ENCODE measurements at places on chromosomes 11 and 22.

DNA sequence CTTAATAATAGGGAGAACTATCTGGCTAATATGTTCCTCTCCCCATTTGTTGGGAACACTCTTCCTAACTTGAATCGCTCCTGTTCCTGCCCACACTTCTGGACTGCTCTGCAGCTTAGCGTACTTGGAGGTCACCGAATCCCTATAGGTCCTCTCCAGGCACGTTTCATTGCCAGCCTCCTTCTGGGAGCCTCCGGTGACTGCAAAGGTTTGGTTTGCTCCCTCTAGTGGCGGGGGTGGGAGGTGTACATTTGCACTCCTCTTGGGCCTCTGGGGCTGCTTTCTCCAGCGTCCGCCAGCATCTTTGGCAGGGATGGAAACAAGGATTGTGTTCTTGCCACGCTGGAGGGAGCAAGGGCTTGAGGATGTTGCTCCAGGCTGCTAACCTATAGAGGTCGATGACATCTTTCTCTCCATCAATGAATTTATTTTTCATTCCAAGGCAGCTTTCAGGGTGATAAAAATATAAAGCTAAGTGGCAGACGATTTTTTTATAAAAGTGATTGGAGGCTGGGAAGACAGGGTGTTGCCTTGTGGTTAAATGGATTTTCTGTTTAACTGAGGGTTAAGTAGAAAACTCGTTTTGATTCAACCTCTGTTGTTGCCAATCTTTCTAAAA, 48.7 kb downstream of the TSPAN18 start:
- peak; percentile 34 for DNase-seq

- DNase-seq, result no peak
Observed at GRCh38 chr22:42069801-42070516, 653 bp downstream of the NAGA start.

DNA sequence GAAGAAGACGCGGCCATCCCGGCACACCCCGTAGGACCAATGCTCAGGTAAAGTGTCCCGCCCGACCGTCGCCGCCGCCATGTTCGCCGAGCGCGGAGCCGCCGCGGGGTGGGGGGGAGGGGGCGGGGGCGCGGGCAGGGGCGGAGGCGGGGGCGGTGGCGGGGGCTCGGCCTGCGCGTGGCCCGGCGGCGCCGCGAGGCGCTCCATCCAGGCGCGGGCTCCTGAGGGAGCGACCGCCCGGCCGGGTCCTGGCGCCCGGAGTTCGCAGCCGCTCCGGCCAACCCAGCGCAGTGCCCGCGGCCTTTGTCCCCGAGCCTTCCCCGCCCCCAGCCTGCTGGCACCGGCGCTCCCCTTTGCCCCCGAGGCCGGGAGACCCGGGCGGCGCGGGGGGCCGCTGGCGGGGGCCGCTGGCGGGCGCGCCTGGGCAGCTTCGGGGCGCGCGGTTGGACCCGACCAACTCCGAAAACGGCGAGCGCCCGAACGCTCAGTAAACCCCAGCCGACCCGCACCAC, at the start of gene PLEKHA7:
TSS of gene PLEKHA7 (minus strand) at position 94 of the 512 bp plus-strand sequence. CDS start at position 81, 13 bp downstream.
- no peak for DNase-seq

DNA sequence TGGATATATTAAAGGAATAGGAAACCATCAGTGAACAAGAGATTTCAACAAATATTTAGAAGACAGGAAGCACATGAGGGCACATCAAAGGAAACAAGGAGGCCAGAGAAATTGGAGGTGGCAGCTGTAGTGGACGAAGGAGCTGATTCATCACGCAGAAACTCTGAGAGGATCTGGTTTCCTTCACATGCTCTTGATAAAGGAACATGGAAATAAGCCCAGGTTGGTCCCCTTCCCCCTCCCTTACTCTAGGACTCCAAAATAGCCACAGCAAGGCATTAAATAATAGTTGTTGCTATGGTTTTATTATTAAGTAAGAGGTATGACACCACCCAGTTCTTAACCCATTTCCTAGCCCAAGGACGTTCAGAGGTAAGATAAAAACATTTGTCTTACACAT, 11.3 kb downstream of the IZUMO1R start:
- no peak for DNase-seq

DNA sequence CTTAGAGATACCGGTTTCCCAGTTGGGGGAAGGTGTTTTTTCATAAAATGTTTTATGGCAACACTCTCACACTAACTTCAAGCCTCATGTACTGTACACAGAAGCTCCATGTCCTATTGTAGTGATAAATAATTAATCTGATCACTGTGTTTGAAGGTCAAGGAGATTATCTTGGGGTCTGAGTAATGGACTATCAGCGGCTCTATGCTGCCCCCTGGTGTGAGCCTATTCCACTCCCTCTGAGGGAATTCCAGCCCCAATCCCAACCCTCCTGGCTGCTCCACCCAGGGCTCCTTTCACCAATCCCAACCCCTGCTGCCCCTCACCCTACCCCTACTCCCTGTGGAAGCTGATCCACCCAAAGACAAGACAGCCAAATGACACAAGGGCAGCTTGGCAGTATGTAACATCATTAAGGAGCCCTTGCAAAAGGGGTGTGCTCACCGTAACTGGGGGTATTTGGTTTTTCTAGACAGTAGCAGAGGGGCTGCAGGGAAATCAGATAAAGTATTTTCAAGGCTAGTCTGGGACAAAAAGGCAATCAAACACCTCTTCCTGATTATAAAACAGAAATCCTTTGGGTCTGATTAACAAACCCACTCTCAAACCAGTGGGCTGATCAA, 22.3 kb downstream of the HPS4 start:
- peak; percentile 60 for DNase-seq

GRCh38 chr22:47122441-47123000, 360.1 kb downstream of the TBC1D22A start:
- DNase-seq, result no peak

DNA sequence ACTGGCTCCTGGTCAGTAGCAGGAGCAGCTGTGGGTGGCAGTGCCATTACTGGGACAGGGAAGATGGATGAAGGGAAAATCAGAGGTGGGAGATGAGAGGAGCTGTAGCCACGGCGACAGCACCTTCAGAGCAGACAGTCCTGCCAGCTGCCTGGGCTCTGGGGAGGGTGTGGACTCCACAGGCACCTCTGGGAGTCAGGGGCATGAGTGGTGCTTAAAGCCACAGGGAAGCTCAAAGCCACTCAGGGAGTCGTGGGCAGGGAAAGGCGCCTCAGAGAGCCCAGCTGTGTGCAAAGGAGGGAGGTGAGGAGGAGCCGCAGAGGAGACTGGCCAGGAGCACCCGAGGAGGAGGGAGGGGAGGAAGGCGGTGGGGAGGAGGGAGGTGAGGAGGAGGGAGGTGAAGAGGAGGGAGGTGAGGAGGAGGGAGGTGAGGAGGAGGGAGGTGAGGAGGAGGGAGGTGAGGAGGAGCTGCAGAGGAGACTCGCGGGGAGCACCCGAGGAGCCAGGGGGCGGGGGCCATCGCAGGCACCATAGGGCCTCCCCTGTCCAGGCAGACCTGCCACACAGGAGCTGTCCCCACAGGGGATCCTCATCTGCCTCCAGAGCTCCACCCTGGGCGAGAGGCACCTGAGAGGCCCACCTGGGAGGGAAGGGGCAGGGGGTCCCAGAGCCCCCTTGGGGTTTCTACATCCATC, 977.6 kb downstream of the BRD1 start:
- DNase-seq, result no peak
